ENCODE measurements at places on chromosomes 7 and 10.

GRCh38 chr10:133442967-133443924 lies 10.5 kb upstream of the SCART1 start:
- DNase-seq: no peak

DNA sequence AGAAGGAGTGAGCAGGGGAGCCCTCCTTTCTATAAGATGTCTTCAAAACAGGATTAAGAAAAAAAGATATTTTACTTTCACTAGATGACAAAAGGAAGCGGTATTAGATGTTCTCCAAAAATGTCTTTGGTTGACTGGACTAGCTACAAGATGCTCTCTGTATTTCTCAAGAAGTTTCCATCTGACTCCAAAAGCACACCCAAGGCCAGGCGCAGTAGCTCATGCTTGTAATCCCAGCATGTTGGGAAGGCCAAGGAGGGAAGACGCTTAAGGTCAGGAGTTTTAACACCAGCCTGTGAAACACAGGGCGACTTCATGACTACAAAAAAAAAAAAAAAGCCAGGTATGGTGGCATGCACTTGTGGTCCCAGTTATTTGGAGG lies 84.5 kb downstream of the PIP4K2A start:
- no peak for DNase-seq

- DNase-seq: no peak
Measured at GRCh38 chr10:124728830-124729661, 15.1 kb downstream of the FAM53B start.

GRCh38 chr7:106376026-106376799 lies 91.4 kb upstream of the NAMPT start:
- no peak for DNase-seq

DNA sequence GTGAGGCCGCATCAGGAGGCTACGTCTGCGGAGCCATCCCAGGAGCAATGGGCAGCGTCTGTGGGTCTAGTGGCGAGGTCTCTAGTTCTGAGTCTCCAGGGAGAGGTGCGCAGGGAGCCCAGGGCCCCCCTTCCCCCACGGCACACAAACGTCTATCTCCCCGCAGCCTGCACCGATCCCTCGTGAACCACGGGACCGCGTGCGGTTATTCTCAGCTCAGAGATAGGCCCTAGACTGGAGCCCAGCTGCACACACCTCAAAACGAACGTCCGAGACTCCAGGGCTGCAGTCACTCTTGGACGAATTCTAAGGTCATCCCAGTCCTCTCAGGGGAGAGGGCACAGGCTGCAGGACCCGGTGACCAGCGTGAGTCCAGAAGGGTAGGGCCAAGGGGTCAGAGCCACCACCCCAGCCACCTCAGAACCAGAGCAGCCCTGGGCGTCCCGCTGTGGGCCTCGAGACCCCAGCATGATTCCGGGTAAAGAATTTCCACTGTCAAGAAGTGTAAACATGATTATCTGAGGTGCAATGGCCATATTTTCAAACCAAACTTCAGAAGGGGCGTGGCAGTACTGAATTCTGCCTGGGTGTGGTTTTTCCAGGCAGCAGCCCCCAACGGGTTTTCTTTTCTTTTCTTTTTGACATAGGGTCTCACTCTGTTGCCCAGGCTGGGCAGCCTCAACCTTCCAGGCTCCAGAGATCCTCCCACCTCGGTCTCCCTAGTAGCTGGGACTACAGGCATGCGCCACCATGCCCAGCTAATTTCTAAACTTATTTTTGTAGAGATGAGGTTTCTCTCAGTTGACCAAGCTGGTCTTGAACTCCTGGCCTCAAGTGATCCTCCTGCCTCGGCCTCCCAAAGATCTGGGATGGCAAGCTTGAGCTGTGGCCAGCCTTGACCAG lies 57.5 kb downstream of the PWWP2B start:
- no peak for DNase-seq

DNA sequence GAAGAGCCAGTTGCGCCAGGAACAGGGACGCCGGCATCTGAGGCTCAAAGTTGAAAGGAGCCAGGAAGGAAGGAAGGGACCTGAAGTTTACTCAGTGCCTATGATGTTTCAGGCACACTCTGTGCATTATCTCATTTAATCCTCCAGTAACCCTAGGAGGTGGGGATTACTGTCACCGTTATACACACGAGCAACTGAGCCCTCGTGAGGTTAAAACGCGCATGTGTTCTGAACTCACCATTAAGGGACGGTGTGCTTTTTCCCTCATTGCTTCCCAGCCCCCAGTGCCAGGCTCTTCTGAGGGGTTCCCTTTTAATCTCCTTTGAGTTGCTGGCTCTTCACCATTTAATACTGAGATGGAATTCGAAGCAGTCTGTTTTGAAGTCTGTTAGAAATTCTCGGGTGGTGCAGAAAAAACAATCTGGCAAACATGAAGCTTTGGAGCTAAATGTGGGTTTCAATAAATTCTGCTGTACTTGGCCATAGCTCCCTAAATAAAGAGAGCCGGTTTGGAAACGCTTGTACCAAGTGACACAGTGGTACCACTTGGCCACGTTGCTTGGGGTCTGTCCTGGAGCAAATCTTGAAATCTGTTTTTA lies 102.2 kb downstream of the TAX1BP1 start:
- DNase-seq: no peak
